ENCODE measurements at places on chromosomes 7 and 10.

GRCh38 chr7:112481833-112482670 lies 1.3 kb downstream of the LSMEM1 start:
- H3K27me3 ChIP-seq, result no peaks in the 10 kb centered on the region
- H3K4me1 ChIP-seq, result peaks cover 19% of the 10 kb centered on the region
- H3K36me3 ChIP-seq, result peaks cover 9% of the 10 kb centered on the region
- H3K4me3 ChIP-seq, result no peak overlapping the region
- H3K27ac ChIP-seq, result peak overlapping the region; percentile 57

GRCh38 chr10:121862649-121863048 lies 65.2 kb downstream of the ATE1 start:
- H3K36me3 ChIP-seq, result no peaks in the 10 kb centered on the region
- no peak overlapping the region for H3K27ac ChIP-seq
- H3K27me3 ChIP-seq, result no peaks in the 10 kb centered on the region
- no peak overlapping the region for H3K4me3 ChIP-seq

GRCh38 chr7:121302214-121302745 lies 26.5 kb upstream of the WNT16 start:
- no peak for ATAC-seq
- H3K27me3 ChIP-seq, result no peaks in the 10 kb centered on the region
- H3K36me3 ChIP-seq, result no peaks in the 10 kb centered on the region
- no peak overlapping the region for H3K27ac ChIP-seq

DNA sequence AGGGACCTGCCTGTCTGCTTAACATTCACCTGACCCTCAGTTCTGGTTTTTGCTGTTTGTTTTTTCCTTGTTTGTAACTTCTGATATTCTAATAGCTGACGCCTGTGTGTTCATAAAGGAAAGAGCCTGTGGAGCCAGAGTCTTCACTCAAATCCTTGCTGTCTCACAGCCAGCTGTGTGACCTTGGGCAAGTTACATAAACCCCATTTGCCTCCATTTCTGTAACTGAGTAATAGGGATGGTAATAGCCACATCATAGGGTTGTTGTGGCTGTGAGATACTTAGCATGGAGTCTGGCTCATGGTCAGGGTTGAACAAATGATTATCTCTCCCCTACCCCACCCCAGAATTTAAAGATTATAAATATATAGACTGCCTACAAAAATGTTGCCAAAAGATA lies 27.0 kb downstream of the WBP1L start:
- no peaks in the 10 kb centered on the region for H3K27me3 ChIP-seq
- H3K27ac ChIP-seq, result peak overlapping the region; percentile 97
- H3K36me3 ChIP-seq, result peaks cover 3% of the 10 kb centered on the region
- no peak for ATAC-seq

- no peaks in the 10 kb centered on the region for H3K4me1 ChIP-seq
- ATAC-seq, result no peak
- no peak overlapping the region for H3K27ac ChIP-seq
- no peaks in the 10 kb centered on the region for H3K27me3 ChIP-seq
- no peaks in the 10 kb centered on the region for H3K36me3 ChIP-seq
Measured at GRCh38 chr7:148535217-148535616, 55.3 kb upstream of the C7orf33 start.

DNA sequence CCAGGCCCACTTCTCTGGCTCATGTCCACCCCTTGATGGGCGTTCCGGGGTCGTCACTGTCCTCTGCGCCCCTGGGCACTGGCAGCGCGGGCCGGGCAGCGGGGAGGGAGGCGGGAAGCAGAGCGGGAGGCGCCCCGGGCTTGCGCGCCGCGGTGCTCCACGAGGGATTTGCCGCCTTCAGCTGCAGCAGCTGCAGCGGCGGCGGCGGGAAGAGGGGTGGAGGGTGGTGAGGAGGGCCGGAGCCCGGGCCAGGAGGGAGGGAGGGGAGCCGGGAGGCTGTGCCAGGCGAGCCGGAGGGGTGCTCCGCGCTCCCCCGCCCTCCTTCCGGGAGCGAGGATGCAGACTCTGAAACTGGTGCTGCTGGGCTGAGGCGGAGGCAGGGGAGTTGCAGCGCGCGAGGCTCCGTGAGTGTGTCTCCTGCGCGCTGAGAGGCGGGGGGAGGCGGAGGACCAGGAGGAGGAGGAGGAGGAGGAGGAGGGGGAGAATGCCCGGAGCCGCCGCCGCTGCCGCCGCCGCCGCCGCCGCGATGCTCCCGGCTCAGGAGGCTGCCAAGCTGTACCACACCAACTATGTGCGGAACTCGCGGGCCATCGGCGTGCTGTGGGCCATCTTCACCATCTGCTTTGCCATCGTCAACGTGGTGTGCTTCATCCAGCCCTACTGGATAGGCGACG lies at the start of gene LHFPL3:
LHFPL3 (plus strand) TSS at position 308 of the 674 bp plus-strand sequence.
- H3K27ac ChIP-seq, result no peak within 1 kb of the TSS
- peak within 1 kb of the TSS; percentile 31 for H3K4me3 ChIP-seq
- H3K36me3 ChIP-seq, result no peaks in the 10 kb centered on the region
- no peaks in the 10 kb centered on the region for H3K4me1 ChIP-seq
- ATAC-seq, result no peak

- ATAC-seq, result no peak
- no peak overlapping the region for H3K27ac ChIP-seq
- no peaks in the 10 kb centered on the region for H3K4me1 ChIP-seq
- H3K36me3 ChIP-seq, result no peaks in the 10 kb centered on the region
- H3K27me3 ChIP-seq, result no peaks in the 10 kb centered on the region
Measured at GRCh38 chr10:86450806-86451603, 70.6 kb downstream of the WAPL start.

GRCh38 chr7:33917661-33918060 lies 12.3 kb downstream of the BMPER start:
- H3K27me3 ChIP-seq, result no peaks in the 10 kb centered on the region
- no peaks in the 10 kb centered on the region for H3K4me1 ChIP-seq
- H3K4me3 ChIP-seq, result no peak overlapping the region
- ATAC-seq, result no peak
- no peaks in the 10 kb centered on the region for H3K36me3 ChIP-seq
- H3K27ac ChIP-seq, result no peak overlapping the region

- H3K27me3 ChIP-seq, result no peaks in the 10 kb centered on the region
- no peaks in the 10 kb centered on the region for H3K4me1 ChIP-seq
- H3K27ac ChIP-seq, result no peak overlapping the region
- H3K4me3 ChIP-seq, result no peak overlapping the region
Measured at GRCh38 chr10:22727663-22728062, 13.3 kb upstream of the PIP4K2A start.

DNA sequence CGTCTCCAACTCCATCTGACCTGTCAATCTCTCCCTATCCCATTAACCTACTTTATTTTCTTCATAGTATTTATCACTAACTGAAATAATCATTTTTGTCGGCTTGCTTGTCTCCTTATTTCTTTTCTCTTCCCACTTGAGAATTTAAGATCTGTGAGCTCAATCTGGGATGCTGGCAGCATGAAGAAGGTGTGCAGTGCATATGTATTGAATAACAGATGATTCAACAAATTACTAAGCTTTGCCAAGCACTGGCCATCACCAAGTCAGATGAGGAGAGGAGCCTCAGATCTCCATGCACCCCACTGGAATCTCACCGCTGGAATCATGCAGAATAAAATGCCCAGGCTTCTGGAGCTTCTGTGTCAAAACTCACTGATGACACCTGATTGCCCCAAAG lies 47.6 kb upstream of the PPP1R3C start:
- no peak for ATAC-seq
- no peaks in the 10 kb centered on the region for H3K27me3 ChIP-seq
- no peak overlapping the region for H3K27ac ChIP-seq
- no peaks in the 10 kb centered on the region for H3K36me3 ChIP-seq

GRCh38 chr7:12508554-12508953 lies 62.0 kb upstream of the SCIN start:
- H3K36me3 ChIP-seq, result no peaks in the 10 kb centered on the region
- ATAC-seq, result no peak
- no peak overlapping the region for H3K4me3 ChIP-seq
- H3K27me3 ChIP-seq, result no peaks in the 10 kb centered on the region
- no peak overlapping the region for H3K27ac ChIP-seq

DNA sequence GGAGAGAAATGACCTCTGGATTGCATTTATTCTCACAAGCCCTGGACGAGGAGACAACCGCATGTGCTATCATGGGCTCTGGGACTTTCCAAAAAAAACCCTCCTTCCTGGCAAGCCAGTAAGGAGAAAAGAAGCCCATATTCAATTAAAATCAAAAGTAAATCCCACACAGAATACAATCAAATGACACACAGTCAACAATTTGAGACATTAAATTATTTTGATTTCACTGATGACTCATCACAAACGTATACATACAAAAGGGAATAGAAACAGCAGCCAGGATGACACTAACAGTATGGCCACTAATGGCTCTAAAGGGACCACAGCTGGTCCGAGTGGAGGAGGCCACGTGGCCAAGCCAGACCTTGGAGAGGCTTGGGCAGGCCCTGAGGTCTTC lies 24.9 kb downstream of the LRRC20 start:
- H3K4me1 ChIP-seq, result no peaks in the 10 kb centered on the region
- no peaks in the 10 kb centered on the region for H3K27me3 ChIP-seq
- no peak for ATAC-seq
- no peak overlapping the region for H3K27ac ChIP-seq

GRCh38 chr7:127666602-127667001 lies 14.6 kb downstream of the SND1 start:
- no peaks in the 10 kb centered on the region for H3K27me3 ChIP-seq
- no peaks in the 10 kb centered on the region for H3K36me3 ChIP-seq
- H3K4me3 ChIP-seq, result no peak overlapping the region
- no peak for ATAC-seq

- H3K4me3 ChIP-seq, result no peak overlapping the region
- no peaks in the 10 kb centered on the region for H3K4me1 ChIP-seq
- no peak overlapping the region for H3K27ac ChIP-seq
- no peaks in the 10 kb centered on the region for H3K36me3 ChIP-seq
Measured at GRCh38 chr7:127239814-127240213, 12.9 kb downstream of the GRM8 start.

- H3K27me3 ChIP-seq, result no peaks in the 10 kb centered on the region
- H3K4me3 ChIP-seq, result no peak overlapping the region
- H3K4me1 ChIP-seq, result no peaks in the 10 kb centered on the region
- H3K27ac ChIP-seq, result no peak overlapping the region
- no peaks in the 10 kb centered on the region for H3K36me3 ChIP-seq
Measured at GRCh38 chr7:67863911-67864310, 867.3 kb downstream of the TYW1 start.

DNA sequence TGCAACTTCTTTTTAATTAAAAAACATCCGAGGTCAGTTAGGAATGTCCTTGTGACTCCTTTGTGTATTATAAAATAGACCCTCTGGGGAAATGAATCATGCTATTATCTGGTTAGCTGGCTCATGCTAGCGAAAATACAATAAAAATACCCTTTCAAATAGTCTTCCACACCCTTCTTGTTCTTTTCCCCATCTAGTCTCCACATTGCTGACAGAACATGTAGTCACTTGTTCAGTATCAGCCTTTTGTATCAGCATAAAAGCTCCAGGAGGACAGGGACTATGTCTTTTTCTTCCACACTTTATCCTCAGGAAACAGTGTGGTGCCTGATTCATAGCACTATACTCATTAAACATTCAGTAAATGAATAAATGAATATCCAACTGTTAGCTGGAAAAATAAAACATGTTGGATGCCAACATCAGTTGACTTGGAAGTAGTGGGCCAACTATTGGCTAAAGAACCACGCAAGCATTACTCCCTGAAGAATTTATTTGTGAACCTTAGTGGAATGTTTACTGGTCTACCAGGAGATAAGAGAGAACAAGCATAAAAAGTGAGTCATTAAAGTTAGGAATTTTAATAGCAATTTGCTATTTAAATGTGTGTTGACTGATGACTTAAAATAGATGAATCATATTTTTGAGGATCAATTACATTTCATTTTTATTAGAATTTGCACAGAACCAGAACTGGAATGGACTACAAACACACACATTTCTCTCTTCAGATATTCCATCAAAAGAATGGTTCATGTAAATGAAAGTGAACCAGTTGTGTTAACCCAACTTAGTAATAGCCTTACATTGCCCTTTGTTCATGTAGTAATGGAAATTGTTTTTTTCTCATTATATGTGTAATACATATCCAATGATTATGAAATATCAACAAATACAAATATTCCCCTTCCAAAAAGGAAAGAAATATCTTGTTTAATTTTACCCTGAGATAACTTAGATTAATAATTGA lies 129.6 kb downstream of the DKK1 start:
- H3K4me3 ChIP-seq, result no peak overlapping the region
- no peaks in the 10 kb centered on the region for H3K27me3 ChIP-seq
- H3K4me1 ChIP-seq, result no peaks in the 10 kb centered on the region
- ATAC-seq, result peak; percentile 48

- no peaks in the 10 kb centered on the region for H3K27me3 ChIP-seq
- H3K36me3 ChIP-seq, result no peaks in the 10 kb centered on the region
- H3K4me1 ChIP-seq, result no peaks in the 10 kb centered on the region
- H3K27ac ChIP-seq, result no peak overlapping the region
Measured at GRCh38 chr10:60444494-60445064, 54.9 kb upstream of the ANK3 start.

DNA sequence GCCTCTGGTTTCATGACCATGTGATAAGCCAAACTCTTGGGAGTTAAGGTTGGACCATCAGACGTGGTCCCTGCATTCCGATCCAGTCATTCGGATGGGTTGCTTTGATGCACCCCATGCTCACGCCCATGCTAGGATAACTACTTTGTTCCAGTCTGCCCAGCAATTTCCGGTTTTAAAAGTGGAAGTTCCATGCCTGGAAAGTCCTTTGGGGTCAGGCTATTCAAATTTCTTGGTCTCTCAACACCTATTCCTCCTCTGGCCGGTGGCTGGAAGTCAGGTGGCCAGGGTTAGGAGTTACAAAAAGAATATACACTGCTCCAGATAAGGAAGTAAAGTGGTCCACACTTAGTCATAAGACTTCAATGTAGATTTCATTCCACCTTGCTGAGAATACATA lies 37.7 kb upstream of the HABP2 start:
- no peak for ATAC-seq
- H3K4me1 ChIP-seq, result no peaks in the 10 kb centered on the region
- no peaks in the 10 kb centered on the region for H3K27me3 ChIP-seq
- no peaks in the 10 kb centered on the region for H3K36me3 ChIP-seq
- H3K4me3 ChIP-seq, result no peak overlapping the region
- H3K27ac ChIP-seq, result no peak overlapping the region

- no peak for ATAC-seq
- no peaks in the 10 kb centered on the region for H3K4me1 ChIP-seq
- no peaks in the 10 kb centered on the region for H3K27me3 ChIP-seq
Measured at GRCh38 chr7:33790746-33791145, 114.6 kb upstream of the BMPER start.

DNA sequence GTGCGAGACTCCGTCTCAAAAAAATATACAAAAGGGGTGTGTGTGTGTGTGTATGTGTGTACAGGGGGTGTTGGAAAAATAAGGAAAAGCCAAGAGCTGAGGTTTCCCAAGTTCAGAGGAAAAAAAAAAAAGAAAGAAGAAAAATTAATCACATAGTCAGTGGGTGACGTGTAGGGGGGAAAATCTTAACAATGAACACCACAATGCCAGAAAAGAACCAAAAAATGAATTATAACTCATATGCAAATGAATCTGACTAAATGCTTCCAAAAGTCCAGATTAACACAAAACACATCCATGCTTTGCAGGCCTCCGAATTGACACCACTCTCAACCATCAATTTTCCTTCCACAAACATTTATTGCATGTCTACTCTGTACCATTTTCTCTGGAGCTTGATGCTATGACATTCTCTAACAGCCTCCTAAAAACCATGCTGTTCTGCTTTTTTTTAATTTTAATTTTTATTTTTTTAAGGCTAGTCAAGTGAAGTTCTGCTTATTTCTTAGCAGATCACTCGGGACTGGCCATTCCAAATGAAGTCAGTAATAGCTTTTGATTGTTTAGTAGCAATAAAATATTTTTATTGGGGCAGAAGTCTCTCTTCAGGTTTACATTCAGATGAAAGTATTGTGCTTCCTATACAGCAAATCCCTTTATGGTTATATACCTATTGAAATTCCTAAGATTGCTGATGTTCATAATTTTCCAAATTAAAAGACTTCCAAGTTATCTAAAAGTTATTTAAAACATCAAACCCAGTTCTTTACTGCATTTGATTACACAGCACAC lies 133.8 kb downstream of the CNOT4 start:
- no peak overlapping the region for H3K27ac ChIP-seq
- H3K4me1 ChIP-seq, result no peaks in the 10 kb centered on the region
- peaks cover 5% of the 10 kb centered on the region for H3K36me3 ChIP-seq
- H3K4me3 ChIP-seq, result no peak overlapping the region
